ENCODE measurements at places on chromosomes 12 and 14.
A peak's percentile ranks its signal among the peaks of the same experiment; 100 is the strongest.

DNA sequence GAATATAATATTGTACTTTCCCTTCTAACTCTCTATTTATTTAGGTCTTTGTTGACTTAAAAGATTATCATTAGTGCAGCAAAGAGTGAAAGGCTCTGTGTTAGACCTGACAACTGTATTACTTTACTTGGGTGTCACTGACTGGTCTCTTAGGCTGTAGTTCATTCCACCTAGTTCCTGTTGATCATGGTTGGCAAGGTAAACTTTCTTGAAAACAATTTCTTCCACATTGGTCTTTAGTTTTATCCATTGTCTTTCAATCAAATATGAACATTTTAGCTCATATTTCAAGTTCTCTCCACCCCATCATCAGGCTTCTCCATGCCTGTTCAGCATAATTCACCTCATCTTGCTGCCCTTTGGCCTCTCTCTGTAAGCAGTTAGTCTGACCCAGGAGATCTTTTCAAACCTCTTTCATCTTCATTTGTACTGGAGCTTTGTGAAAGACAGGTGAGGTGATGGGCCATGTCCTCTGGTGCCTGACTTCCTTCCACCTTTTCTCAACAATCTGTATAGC, 32.1 kb upstream of the PPM1H start:
- DNase-seq, result peak; percentile 75

GRCh38 chr12:6372403-6373003, 2.9 kb downstream of the SCNN1A start:
- peak; percentile 91 for DNase-seq

DNA sequence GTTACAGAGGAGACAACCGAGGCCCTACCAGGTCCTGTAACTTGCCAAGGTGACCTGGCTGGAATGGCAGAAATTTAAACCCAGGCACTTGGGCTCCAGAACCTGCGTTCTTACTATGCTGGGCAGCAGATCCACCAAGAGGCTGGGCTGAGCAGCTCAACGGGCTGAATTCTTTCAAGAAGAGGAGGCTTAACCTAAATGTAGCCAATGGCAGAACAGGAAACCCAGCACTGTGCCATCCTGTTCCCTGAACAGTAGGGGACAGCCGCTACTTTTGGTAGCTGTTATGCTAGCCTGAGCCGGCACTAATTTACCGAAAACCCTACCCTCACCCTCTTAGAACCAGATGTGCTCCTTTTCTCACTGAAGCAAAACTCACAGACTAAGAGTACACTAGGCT, 86.1 kb downstream of the ACTN1 start:
- DNase-seq, result no peak

- no peak for DNase-seq
Measured at GRCh38 chr12:78970041-78970440, 105.5 kb downstream of the SYT1 start.

DNA sequence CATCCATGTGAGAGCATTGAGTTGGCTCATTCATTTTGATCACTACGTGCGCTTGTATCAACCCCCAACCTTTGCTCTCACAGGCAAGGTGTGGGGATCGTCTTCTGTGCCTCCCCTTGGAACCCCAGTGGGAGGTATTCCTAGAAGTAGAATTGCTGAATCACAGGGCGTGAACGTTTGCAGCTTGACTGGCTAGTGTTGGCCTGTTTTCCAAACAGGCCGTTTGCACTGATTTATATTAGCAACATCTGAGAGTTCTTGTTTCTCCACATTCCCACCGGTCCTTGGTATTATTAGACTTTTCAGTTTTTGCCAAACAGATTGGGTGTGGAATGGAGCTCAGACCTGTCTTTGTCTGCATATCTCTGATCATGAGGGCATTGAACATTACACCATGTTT, 288.6 kb upstream of the PWP1 start:
- no peak for DNase-seq

GRCh38 chr12:122104844-122105243, 26.3 kb downstream of the MLXIP start:
- no peak for DNase-seq

GRCh38 chr14:88599761-88600439, 37.1 kb downstream of the ZC3H14 start:
- DNase-seq, result no peak

- no peak for DNase-seq
Measured at GRCh38 chr12:5758347-5758746, 186.7 kb downstream of the ANO2 start.

GRCh38 chr14:33350366-33350990, 411.8 kb downstream of the NPAS3 start:
- no peak for DNase-seq

- no peak for DNase-seq
Measured at GRCh38 chr12:116143909-116144308, 133.6 kb downstream of the MED13L start.

DNA sequence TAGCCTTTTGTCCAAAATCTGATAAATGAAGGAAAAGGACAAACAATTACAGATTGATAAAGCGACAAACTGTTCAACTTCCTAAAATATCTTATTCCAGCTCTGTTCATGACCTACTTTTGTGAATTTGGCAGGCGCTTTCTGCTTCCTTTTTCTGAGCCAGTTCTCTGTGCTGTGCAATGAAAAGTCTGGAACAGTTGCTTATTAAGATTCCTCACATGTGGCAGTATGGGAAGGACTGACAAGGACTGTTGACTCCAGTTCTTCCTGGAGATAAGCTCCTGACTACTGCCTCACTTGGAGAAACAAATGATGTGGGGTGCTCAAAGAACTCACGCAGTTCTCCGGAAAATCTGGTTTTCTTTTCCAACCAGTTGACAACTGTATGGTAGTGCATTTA, 58.3 kb upstream of the ANP32D start:
- no peak for DNase-seq

DNA sequence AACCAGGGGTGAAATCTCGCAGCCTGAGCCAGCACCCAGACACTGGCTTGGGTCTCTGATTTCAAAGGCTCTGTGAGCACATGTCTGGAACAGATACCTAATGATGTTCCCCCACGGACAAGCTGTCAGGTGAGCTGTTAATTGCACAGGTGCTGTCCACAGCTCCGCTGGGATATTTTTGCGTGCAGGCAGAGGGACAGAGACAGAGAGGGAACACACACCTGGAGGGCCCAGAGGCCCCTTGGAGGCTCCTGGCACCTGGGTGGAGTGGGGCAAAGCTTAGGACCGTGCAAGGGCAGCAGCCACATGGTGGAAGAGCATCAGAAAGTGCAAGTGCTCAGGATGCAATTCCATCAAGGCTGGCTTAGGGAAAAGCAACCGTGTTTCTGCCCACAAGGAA, 57.3 kb downstream of the ARL6IP4 start:
- no peak for DNase-seq

GRCh38 chr14:24915958-24916595, 133.9 kb downstream of the STXBP6 start:
- no peak for DNase-seq

GRCh38 chr12:92726850-92727249, 24.1 kb downstream of the PLEKHG7 start:
- DNase-seq, result no peak

GRCh38 chr12:23550753-23551152, 398.7 kb downstream of the SOX5 start:
- DNase-seq, result no peak

GRCh38 chr12:3398196-3398789, 92.7 kb upstream of the PRMT8 start:
- DNase-seq, result no peak

- no peak for DNase-seq
Measured at GRCh38 chr12:123145211-123145610, 5.7 kb downstream of the PITPNM2 start.

DNA sequence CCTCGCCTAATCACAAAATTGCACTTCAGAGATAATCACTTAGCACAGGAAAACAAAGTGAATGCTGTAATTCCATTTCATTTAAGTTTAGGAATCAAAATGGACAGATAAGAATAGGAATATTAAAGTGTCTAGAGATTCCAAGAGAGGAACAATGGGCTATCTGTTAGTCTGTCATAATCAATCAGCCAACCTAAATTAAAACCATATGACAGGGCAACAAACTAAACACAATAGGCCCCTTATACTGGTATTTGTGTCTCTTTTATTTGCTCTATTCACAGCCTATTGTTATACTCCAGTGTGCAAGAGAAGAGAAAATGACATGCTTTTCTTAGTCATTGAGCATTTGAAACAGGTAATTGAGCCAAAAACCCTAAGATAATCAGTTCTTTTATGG, 259.4 kb downstream of the PRKD1 start:
- no peak for DNase-seq

- DNase-seq, result no peak
Measured at GRCh38 chr12:779745-780734, 27.7 kb downstream of the WNK1 start.

DNA sequence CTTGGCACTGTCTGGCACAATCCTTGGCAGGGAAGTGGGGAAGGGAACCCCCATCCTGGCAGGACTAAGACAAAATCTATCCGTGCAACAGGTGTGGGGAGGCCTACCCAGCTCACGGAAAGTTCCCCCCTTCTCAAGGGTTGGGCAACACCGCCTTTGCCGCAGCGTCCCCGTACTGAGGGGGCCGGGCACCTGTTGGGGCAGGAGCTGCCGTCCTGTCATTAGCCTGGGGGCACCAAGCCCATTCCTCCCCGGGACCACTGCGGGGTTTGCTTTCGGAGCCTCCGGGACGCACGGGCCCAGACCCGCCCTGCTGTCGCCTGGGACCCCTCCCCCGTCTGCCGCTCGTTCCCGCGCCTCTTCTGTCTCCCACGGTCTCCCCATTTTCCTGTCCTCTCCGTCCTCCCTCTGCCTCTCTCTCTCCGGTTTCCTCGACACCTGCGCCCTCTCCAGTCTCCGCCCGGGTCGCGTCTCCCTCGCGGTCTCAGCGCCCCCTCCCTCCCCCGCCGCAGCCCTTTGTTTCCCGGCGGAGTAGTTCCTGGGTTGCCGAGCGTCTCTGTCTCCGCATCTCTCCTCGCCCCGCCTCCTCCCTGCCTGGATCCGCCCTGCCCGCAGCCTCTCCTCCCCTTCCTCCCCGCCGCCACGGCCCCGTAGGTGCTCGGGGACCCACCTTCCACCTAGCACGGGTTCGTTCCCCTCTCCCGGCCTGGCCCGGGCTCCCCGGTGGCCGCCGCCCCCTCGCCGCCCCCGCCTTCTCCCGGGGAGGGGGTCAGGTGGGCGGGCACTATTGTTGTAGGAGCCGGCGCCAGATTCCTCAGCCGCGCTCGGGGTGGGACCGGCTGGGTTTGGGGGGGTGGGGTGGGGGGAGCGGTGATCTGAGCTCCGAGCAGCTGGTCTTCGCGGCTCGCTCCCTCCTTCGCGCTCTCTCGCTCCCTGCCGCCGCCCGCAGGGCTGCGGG, at the start of gene CACNB3:
CACNB3 (plus strand) TSS at position 624 of the 958 bp plus-strand sequence. CDS start 434 bp downstream, outside the sequence.
- peak; percentile 53 for DNase-seq

GRCh38 chr14:32331206-32331605, 2.1 kb downstream of the AKAP6 start:
- no peak for DNase-seq

DNA sequence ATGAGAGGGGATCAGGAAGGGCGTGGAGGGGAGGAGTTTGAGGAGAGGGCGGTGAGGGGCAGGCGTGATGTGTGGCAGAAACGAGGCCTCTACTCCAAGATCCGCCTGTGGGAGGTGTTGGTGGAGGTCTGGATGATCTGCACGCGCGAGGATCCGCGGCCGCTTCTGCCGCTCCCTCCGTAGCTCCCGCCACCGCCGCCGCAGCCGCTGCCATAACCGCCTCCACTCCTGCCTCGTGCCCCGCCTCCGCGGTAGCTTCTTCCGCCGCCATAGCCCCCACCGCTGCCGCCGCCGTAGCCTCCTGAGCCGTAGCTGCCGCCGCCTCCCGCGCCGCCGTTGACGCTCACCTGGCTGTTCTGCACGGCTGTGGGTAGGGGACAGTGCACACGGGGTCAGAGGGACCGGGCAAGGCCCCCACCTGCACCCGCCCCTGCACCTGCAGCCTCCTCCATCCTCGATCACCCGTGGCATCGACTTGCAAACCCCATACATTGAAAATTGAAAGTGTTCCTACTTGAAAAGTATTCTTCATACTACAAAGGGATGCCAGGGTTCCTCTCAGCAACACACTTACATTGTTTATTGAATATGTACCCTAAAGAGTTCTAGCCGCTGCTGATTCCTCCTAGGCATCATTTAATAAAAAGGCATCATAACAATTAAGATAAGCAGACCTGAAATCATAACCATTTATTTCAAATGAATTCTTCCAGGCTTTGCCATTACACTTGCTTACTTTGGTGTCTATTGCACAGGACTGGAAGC, 11.1 kb upstream of the KRT1 start:
- no peak for DNase-seq

DNA sequence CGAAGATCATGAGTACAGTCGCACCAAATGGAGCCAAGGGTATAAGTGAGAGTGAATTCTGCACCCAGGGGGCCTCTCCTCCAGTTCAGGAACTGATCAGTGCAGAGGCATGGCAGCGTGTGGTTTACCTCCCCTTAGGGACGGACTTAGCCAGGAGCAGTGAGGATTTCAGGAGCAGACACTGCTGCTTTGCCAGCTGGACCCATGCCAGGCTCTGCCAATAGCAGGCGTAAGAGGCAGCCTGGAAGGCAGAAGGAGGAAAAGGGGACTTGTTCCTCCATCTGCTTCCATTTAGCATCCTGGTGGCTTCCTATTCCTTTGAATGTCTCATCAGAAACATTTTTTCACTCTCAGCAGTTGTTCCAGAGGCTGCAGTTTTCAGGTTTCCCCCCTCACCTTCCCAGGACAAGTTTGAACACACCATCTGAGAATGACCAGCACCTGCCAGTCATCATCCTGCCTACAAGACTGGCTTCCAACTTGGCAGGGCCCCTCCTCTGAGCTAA, 137.0 kb upstream of the LMNTD1 start:
- peak; percentile 26 for DNase-seq

DNA sequence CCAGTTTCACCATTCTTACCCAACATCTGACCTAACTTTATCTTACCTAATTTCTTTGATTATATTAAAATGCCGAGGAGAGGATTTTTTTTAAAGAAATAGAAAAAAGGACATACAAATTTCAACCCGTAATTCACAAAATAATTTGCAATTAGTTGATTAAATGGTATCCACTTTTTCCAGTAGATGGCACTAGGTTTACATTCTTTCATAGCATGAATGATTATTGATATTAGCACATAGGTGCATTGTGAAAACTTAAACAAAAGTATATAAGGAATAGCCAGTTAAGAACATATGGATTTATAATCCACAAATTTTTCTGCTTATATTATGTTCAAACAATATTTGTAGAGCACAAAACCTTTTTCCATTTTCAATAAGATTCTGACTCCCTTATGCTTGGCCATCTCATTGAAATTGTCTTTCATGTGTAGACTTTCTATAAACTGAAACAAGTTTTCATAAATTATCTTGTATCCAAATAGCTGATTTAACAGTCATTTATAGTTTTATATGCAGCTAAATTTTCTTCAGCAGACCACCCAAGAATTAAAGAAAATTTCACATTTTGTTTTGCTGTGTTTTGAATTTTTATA, 35.3 kb downstream of the MSRB3 start:
- DNase-seq, result peak; percentile 68
